Hematopoietic multipotent progenitor cell treated with erythropoietin and hydrocortisone succinate and interleukin-3 and kit ligand, for 6 days (in vitro differentiated cells): ENCODE measurements at places on chromosomes 1 and 21.
A peak's percentile ranks its signal among the peaks of the same experiment; 100 is the strongest.

DNA sequence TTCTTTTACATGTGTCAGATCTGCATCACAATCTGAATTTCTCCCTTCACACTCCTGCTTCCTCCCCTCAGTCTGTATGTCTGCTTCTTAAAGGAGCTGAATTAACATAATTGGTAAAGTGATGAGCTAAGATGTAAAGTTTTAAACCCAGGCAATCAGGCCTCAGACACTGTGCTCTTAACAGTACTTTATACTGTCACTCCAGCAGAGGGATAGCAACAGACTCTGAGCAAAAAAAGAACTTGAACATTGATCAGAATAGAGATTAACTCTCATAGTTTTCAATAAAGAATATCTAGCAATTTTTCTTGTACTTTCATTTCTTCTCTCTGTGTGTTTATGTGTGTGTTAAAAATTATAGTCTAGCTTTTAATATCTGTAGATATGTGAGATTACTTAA is 110.3 kb downstream of the DUSP10 start:
- peak; percentile 31 for DNase-seq

DNA sequence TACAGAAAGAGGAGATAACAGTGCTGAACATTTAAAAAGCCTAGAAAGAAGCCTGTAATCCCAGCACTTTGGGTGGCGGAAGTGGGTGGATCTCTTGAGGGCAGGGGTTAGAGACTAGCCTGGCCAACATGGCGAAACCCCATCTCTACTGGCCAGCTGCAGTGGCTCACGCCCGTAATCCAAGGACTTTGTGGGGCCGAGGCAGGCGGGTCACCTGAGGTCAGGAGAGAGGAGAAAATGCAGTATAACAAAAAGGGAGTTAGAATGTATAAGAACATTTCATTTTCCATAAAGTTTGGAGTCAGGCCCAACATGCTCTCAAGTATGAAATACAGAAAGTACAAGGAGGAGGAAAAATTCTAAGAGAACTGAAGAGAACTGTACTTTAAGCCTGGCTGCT is 134.5 kb downstream of the SMYD3 start:
- DNase-seq, result no peak

- DNase-seq, result no peak
These were observed 23.9 kb downstream of the ITSN1 start for GRCh38 chr21:33666153-33666552.

DNA sequence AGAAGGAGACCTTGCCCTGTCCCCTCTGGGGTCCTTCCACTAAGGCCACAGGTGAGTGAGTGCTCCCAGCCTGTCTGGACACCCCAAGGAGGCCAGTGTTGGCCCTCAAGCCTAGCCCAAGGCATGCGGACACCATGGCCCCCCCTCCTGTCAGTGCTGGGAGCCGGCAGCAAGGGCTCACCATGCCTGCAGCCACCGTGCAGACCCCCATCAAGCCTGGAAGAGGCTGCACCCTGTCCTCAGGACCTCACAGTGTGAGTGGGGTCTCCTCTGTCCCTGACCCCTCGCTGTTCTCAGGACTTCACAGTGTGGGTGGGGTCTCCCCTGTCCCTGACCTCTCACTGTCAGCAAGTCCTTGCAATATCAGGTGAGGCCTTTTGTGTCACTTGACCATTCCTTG is 33.2 kb upstream of the PRSS38 start:
- DNase-seq, result no peak

- peak; percentile 49 for DNase-seq
These were observed 14.0 kb upstream of the ALX3 start for GRCh38 chr1:110084227-110085078.

DNA sequence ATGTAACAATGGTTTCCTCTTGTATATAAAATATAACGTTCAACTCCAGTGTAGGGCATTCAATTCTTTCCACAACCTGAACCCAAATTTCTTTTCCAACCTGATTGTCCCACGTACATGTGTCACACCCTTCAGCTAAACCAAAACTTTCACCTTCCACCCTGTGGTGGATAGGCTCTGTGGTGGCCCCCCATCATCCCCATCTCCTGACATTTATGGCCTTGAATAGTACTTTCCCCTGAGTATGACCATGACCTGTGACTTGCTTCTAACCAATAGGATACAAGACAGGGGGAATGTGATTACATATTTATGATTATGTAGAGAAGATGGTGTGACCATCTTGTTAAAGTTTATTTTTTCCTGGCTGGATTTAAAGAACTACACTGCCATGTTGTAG is 377.0 kb downstream of the PTPRC start:
- DNase-seq, result no peak

- no peak for DNase-seq
These were observed 1.5 kb downstream of the S100A8 start for GRCh38 chr1:153389401-153389800.

DNA sequence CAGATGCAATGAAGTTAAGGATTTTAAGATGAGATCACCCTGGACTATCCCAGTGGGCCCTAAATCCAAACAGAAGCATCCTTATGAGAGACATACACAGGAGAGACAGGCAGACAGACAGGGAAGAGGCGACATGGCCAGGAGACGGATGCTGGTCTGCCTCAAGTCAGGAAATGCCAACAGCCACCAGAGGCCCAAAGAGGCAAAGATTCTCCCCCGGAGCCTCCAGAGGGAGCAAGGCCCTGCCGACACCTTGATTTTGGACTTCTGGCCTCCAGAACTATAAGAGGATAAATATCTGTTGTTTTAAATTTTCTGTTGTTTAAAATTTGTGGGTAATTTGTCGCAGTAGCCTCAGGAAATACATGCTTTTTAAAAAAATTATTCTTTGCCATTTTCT is 116.4 kb downstream of the GLIS1 start:
- DNase-seq, result no peak

DNA sequence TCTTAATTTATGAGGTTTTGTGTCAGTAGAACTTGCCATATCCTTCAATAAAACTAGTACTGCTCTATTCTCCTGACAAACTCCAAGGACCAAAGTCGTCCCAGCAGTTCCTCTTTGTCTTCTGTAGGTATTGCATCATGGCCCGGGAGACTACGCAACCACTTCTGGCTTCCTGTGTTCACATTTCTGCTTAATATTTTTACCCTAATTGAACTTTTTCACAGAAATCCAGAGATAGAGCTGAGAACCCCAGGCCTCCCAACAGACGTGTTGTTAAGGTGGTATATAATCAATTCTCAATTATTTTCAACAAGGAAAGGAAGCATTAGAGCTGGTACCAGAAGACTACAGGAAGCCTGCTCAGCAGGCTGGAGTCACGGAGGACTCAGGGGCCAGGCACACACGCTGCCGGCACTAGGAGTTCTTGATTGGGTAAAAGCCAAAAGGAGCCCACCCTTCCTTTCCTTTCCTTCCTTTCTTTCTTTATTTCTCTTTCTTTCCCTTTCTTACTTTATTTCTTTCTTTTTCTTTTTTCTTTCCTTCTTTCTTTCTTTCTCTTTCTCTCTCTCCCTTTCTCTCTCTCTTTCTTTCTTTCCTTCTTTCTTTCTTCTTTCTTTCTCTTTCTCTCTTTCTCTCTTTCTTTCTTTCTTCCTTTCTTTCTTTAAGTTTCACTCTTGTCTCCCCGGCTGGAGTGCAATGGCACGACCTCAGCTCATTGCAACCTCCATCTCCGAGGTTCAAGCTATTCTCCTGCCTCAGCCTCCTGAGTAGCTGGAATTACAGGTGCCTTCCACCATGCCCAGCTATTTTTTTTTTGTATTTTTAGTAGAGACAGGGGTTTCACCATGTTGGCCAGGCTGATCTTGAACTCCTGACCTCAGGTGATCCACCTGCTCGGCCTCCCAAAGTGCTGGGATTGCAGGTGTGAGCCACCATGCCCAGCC is 173.7 kb downstream of the ZBTB18 start:
- DNase-seq, result peak; percentile 75

DNA sequence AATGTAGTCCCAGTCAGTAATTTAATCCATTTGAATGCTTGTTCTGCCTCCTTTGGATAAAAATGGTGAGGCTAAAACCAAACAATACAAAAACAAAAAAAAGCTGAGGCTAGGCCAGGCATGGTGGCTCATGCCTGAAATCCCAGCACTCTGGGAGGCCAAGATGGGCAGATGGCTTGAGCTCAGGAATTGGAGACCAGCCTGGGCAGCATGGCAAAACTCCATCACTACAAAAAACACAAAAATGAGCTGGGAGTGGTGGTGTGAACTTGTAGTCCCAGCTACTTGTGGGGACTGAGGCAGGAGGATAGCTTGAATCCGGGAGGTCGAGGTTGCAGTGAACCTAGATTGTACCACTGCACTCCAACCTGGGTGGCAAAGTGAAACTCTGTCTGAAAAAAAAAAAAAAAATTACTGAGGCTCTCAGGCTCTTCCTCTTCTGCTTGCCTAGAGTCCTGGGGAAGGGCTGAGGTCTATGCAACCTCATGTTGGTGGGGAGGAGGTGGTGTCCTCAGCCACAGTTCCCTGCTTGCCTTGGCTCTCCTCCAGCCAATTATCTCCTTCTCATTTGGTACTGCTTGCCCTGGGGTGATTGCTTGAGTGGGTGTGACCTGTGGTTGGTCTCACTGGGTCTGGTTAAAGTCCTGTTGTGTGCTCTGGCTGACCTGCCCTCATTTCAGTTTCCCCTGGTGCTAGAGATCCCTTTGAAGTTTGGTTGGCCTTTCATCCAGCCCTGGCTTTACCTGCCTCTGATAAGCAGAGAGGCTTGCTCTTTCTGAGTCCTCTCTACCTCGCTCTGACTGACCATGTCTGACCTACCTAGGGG is 20.9 kb downstream of the S1PR1 start:
- DNase-seq, result peak; percentile 98

- DNase-seq, result no peak
These were observed 87.6 kb downstream of the PSMG1 start for GRCh38 chr21:39095681-39096080.

DNA sequence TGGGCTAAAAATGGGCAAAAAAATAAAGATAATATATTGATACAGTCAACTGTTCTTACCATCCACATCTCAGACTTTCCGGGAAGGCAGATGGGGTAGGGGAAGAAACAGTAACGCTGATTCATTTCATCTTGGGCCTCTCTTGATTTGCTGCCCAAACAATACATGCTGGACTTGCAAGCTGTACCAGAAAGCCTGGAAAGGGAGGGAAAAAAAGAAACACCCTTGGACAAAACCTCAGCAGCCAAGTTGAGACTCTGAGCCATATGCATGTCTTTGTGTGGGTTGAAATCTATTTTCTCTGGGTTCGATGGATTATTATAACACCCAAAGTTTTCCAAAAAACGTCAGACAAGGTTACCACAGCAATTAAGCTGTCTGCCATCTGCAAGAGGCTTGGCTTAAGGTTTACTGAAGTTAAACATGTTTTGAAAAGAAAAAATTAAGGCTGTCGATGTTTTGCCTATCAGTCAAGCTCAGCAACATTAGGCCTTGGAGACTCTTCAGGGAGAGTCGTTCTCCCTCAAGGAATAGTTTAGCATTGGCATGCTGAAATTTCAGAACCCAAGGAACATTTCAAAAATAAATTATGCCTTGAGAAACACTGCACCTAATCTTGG is 71.2 kb downstream of the PSMG1 start:
- no peak for DNase-seq

DNA sequence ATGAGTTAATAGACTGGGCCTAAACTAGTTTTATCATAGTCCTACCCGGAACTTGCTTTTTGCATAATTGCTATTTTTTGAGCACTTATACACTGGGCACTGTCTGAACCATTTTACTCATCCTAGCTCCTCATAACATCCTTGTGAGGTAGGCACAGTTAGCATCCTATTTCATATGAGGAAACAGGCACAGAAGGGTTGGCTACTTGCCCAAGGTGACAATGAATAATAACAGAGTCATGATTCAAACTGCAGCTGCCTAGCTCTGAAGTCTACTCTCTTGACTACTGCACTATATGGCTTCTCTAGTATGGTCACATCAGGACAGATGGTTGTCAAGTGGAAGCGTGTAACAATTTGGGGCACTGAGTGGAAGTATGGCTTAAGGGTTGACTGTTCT is 18.2 kb upstream of the RC3H1 start:
- peak; percentile 20 for DNase-seq

DNA sequence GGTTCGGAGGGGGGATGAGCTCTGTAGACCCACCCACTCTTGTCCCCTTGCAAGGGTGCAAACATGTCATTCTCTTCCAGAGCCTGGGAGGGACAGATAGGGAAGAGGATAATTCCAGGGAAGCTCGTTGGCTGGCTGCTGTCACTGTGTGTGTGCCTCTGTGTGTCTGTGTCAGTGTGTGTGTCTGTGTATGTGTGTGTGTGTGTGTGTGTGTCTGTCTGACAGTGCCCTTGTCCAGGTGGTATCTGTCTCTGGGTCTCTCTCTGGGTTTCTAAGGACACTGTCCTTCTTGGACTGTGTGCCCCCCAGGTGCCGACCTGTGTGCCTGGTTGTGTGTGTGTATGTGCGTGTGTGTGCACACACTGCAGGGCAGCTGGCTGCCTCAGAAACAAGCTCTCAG is 90.5 kb downstream of the ACTL8 start:
- no peak for DNase-seq

DNA sequence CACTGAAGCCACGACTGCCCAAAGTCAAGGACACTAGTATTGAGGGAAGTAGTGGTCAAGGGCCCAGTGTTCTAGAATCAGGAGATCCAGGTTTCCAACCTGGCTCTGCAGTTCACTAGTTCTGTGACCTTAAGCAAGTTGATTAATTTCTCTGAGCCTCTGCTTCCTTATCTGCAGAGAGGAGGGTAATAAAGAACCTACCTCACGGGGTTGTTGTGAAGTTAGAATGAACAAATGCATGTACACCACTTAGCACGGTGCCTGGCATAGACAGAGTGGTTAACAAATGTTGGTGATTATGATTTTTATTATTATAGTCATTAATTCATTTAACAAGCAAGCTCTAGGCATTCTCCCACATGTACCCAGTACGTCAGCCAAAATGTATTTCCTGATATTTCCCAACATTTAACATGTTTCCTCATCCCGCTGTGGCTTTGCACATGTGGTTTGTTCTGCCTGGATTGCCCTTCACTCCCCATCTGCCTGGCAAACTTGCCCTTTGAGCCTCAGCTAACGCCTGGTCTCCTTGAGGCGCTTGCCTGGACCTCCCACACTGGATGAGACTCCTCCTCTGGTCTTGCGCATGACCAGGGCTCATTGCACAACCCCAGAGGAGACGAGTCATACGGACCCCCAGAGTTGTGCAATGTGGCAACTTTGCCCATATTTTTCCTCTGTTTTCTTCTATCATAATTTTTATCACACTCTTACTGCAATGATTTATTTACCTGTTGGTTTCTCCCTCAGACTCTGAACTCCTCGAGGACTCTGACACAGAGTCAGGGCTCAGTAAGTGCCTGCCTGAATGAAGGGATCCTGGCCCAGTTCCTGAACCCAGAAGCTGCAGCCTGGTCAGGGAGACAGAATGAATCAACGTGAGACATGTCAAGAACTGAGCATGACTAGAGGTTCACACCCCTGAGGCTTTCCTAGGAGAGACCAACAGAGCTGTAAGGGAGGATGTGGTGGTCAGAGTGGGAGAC is 20.7 kb upstream of the MFSD2A start:
- peak; percentile 73 for DNase-seq

- DNase-seq, result no peak
These were observed 18.2 kb downstream of the TRPM2 start for GRCh38 chr21:44371596-44371995.

GRCh38 chr1:113990961-113991360 is 11.7 kb downstream of the OLFML3 start:
- DNase-seq, result no peak

DNA sequence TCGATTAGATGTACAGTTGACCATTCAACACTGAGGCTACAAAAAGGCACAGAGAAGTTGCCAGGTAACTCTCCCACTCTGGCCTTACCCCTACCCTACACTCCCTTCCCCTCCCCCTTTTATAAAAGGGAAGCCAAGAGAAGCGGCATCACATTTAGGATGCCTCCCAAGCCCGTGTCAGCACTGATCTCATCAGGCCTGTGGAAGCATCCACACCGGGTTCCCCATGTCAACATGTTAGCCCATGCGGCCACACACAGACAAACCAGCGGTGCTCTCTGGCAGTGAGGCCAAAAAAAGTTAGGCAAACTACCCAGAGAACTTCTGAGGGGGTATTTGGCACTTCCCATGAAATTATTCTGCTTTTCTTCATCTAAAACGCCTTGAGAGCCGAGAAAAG is 29.9 kb downstream of the BCAR3 start:
- no peak for DNase-seq
